ENCODE measurements at places on chromosomes 1 and 21.
A peak's percentile ranks its signal among the peaks of the same experiment; 100 is the strongest.

GRCh38 chr1:18840145-18840544 lies 19.3 kb downstream of the TAS1R2 start:
- DNase-seq: no peak

- DNase-seq: no peak
Measured at GRCh38 chr1:23478896-23479665, 4.9 kb downstream of the ASAP3 start.

DNA sequence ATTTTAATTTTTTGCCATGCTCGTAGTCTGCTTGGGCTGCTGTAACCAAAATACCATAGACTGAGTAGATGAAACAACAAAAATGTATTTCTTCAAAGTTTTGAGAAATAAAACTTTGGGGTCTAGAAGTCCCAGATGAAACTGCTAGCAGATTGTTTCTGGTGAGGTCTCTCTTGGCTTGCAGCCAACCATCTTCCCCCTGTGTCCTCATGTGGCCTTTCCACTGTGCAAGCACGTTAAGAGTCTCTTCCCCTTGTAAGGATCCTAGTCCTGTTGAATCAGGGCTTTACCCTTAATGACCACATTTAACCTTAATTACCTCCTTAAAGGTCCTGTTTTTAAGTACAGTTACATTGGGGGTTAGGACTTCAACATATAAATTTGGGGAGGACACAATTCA lies 86.6 kb downstream of the PTBP2 start:
- no peak for DNase-seq

- no peak for DNase-seq
Measured at GRCh38 chr1:82837766-82838465, 1037.2 kb downstream of the ADGRL2 start.

GRCh38 chr1:20992322-20993056 lies 184.2 kb downstream of the EIF4G3 start:
- DNase-seq: peak; percentile 23

GRCh38 chr1:119656410-119656955 lies 8.4 kb upstream of the ZNF697 start:
- no peak for DNase-seq
